GOT3 (cell line): ENCODE measurements at places on chromosomes 1 and 21.

- DNase-seq = no peak
Observed at GRCh38 chr21:16117851-16118590, 388.2 kb downstream of the USP25 start.

GRCh38 chr1:161953256-161953920, 70.3 kb downstream of the OLFML2B start:
- no peak for DNase-seq

GRCh38 chr1:215140135-215140534, 57.6 kb downstream of the KCNK2 start:
- DNase-seq = no peak

- no peak for DNase-seq
Observed at GRCh38 chr1:62800825-62801306, 16.9 kb downstream of the ATG4C start.

- DNase-seq = no peak
Observed at GRCh38 chr1:198653808-198654413, 15.1 kb downstream of the PTPRC start.

DNA sequence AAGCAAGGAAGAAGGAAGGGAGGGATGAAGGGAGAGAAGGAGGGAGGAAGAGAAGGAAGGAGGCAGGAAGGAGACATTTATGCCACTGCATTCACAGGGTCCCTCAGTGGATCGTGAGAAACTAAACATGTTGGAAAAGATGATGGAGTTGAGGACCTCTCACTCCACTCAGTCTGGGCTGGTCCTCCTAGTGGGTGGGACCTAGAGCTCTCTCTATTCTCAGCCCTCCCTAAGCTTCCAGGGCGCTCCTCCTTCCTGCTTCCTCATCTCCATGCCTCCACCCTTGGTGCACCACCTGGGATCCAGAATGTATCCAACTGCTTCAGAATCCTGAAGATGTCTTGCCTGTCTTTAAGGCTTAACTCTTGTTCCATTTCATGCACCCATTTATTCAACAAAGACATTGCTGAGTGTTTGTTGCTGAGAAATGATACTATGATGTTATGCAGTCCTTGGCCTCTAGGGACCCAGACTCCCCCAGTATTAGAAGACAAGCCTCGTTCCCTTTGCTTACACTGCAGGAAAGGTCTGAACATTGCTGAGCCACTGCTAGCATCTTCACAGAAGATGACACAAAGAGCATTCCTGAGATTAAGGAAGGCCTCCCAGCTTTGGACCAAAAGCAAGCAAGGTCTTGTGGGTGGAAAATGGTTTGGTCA, 88.5 kb downstream of the BEND5 start:
- no peak for DNase-seq

- DNase-seq = no peak
Observed at GRCh38 chr1:210653771-210654170, 325.1 kb downstream of the HHAT start.

DNA sequence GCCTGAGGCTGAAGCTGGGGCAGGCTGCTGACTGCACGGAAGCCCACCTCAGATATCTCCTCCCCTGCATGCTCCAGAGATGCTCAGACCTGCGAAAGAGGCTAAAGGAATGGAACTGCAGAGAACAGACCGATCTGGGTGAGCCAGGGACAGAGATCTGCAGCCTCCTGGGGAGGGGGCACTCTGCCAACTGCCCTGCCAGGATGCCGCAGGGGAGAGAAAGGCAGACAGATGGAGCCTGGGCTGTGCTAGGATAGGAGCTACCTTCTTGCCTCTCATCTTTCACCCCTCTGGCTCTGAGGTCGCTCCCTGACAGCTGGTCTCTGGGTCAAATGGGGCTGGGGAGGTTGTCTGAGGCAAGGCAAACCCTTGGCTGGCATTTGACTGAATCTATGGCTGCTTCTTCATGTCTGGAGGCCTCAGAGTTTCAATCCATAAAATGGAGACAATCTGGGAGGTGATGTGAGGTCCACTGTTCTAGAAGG, 238.2 kb downstream of the GRIK3 start:
- no peak for DNase-seq

DNA sequence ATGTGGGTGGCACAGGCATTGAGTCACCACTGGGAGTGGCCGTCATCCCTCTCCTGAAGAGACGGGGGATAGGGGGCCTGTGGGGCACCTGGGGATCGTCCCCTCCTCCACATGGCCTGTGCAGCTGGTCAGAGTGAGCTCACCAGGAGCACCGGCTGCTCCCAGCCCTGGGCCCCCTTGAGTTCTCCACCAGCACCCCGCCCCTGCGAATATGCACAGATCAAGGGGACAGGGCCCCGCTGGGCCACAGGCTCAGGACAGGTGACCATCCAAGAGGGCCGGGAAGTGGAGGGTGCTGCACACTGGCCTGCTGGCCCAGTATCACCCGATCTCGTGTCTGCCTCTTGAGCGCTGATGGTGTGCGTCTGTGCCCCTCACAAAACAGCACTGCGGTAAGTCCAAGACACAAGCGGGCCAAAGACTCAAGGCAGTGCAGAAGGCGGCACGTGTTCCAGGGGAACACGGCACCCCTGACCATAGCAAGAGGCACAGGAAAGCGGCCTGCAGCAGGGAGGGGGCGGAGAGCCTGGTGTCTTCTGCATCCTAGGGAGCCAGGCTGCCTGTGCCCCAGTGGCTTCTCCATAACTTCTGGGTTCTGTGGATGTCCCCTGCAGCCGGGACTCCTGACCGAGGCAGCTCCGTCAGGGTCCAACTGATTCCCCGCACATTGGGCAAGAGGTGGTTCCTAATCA, 18.1 kb upstream of the TSPEAR start:
- DNase-seq = no peak

- DNase-seq = no peak
Observed at GRCh38 chr1:26578167-26578566, 48.6 kb downstream of the RPS6KA1 start.

GRCh38 chr1:102693345-102693744, 415.0 kb downstream of the COL11A1 start:
- DNase-seq = no peak

DNA sequence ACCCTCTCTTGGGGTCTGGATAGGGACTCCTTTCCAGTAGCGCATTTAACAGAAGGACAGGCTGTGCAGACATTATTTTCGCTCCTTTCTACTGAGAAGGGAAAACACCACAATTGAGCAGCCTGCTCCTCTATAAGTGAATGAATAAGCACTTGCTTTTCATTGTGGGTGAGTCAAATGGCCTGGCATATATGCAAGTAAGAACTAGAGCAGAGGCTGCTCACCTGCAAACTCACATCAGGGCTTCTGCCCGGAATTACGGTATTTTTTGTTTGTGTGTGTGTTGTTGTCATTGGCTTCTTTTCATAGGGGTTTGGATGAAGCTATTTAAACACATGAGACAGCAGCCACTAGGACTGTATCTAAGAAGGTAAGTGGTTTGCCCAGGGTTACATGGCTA, 200.1 kb upstream of the CAMK1G start:
- no peak for DNase-seq

GRCh38 chr1:34162852-34163766, 1.9 kb downstream of the CSMD2 start:
- DNase-seq = no peak

DNA sequence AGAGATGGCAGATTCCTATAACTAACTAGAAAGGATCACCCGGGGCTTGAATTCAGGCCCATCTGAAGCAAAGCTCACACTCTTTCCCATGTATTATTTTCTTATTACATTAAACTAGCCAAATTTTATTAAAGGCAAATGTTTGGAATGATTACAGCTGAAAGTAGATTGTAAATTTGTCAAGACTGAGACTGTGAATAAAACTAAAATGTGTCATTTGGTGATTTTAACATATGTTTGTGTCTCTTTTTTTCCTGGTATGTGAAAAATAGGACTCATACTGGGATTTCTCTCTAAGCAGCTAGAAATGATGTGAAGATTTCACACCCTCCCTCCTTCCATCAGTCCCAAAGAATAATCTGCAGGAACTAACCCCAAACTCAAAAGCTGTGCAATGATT, 19.1 kb upstream of the KIAA0040 start:
- no peak for DNase-seq

- no peak for DNase-seq
Observed at GRCh38 chr1:11472284-11472683, 6.7 kb upstream of the DISP3 start.

DNA sequence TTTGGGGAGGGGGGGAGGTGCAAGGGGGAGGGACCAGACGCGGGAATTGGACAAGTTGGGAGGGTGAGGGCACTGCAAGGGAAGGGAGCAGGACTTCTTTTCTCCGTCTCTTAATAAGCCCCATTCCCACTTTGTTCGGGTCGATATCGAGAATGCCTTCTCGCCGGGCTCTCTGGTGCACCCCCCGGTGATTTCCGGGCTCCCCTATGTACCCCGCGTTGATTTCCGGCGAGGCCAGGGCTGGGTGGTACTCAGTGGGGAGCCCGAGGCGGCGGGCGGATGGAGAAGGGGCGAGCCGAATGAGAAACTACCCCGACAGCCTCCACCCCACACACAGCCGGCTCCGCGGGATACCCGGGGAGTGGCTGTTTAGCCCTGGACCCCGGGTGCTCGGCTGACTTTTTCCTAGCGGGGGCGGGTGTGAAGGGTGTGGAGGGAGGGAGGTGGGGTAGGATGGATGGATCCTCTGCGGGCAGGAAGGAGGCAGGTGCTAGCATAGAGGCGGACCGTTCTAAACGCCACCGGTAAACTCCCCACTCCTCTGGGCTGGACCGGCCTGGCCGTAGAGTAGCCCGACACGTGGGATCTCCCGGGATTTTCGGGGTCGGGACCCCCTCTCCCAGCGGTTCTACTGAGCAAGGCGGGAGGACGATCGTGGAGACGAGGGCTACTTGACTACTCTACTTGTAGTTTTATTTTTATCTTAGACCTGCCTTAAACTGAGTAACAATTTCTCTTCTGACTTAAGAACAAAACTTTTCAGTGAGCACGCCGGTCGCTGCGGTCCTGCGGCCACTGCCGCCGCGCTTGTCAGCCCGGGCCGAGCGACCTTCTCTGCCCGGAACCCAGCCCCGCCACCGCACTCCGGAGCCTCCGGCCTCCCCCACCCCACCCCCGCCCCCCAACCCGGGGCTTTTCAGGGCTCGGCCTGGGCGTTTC, 1.0 kb downstream of the RNF220 start:
- no peak for DNase-seq

DNA sequence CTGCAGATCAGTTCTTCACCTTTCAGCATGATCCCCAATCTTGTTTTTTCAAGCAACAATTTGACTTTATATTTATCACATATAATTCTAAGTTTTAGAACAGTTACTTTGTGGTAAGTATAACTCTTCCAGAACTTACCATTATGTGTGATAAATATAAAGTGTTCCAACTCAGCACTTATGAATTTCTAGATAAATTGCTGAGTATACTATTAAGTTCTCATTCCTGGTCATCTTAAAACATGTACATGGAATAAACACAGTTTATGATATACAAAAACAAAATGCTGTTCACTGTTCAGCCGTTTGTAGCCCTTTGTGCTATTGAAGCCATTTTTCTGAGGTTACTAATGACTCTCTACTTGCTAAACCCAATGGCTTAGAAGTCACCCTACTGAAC, 5.1 kb upstream of the XPR1 start:
- no peak for DNase-seq

GRCh38 chr1:221514806-221515205, 227.1 kb downstream of the DUSP10 start:
- no peak for DNase-seq

DNA sequence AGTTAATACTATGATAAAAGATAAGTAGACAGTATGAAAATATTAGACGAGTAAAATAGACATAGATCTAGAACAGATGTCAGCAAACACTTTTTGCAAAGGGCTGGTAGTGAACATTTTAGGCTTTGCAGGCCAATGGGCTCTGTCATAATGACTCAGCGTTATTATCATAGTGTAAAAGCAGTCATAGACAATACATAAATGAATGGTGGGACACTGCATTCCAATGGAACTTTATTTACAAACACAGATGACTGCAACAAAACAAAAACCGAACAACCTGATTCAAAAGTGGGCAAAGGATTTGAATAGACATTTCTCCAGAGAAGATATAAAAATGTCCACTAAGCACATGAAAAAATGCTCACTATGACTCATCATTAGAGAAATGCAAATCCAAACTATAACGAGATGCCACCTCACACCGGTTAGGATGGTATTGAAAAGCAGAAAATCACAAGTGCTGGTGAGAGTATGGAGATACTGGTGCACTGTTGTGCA, 7.3 kb downstream of the GSTM5 start:
- DNase-seq = no peak

- no peak for DNase-seq
Observed at GRCh38 chr1:19835578-19835977, 20.5 kb upstream of the RNF186 start.

DNA sequence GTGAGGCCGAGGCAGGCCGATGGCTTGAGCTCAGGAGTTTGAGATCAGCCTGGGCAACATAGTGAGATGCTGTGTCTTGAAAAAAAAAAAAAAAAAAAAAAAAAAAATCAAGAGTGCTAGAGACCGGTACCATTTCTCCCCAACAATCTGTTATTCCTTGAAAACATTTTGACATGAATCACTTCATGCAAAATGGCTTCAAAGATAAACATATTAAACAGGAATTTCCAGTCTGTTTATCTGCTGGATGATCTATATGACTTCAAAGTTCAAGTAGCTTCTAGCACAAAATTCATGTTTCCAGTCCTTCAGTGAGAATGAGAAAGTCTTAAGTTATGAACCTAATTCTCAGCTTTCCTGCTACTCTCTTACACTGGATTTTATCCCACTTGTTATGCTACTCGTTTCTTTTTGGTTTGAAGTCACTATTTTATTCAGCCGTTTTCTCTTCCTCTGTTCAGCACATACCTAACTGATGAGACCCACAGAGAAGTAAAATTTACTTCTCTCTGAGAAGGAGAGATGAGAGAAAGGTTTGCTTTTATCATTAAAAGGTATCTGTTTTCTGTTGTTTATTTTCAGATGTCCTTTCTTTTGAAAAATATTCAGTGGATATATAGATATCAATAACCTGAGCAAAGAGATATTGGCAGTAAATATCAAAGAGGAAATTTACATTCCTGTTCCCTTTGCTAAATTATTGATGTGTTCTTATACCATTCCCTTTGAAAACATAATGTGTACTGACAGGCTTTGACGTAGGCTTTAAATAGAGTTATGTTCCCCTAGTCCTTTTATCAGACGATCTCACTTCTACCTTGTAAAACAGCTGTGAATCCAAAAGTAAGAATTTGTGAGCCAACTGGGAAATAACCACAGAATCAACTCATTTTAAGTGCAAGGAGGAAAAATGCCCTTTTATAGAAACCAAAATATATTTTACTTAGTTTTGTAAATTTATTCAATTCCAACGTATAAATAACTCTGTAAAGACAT, 38.2 kb downstream of the CD46 start:
- no peak for DNase-seq

DNA sequence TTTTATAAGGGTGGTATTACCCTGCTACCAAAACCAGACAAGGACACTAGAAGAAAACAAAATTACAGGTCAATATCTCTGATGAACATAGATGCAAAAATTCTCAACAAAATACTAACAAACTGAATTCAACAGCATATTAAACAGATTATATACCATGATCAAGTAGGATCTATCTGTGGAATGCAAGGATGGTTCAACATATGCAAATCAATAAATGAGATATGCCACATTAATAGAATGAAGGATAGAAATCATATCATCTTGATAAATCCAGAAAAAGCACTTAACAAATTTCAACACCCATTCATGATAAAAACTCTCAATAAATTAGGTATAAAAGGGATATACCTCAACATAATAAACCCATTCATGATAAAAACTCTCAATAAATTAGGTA, 24.3 kb upstream of the MYBPHL start:
- no peak for DNase-seq
